ENCODE measurements at places on chromosomes 3 and 15.

GRCh38 chr15:58010983-58011382, 54.5 kb downstream of the ALDH1A2 start:
- no peak for DNase-seq

DNA sequence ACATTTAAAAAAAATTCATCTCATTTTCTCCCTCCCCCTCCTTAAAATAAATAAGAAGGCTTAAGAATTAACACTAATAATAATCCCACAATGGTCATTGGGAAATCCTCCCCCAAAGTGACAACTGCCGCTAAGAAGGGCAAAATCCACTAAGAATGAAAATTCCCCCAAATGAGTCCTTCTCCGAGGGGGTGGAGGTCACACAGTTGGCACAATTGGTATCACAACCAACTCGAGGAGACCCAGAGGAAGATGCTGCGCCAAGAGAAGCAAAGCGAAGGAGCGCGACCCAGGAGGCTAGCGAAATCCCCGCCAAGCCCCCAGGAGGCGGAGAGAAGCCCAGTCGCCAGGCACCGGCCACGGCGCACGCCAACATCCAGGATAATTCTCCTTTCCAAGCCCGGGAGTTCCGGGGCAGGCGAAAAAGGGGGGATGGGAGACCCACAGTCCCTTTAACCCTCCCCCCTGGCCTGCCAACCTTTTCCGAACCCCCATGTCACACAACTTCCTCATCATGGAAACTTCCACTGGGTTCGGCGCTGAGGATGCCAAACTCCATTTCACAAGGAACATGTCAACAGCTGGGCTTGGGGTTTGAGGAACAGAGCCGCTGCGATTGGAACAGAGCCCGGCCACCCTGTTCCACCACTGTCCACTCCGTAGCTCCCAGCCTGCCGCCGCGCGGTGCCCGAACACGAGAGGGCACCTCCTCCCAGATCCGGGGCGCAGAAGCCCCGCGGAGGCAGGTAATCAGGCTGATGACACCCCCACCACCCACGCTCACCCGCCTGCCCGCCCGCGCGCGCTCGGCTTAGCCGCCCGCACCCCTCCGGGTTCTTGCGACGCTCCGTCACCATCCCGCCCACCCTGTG, 668 bp downstream of the THRB start:
- DNase-seq, result no peak

DNA sequence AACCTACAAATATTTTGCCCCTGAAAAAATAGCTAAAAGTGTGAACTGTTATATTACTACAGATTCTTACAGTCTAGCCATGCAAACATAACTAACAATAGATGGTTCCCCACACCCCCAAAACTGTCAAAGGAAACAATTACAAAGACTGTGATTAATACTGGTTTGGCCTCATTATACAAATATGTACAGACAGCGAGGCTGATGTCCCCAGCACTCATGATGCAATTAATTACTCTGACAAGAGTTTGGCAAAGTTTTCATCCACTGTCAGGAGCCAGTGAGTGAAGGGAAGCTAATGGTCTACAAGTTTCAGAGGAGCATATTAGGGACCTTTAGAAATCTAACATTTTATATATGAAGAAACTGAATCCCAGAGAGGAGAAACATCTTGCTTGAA, 61.0 kb downstream of the HMG20A start:
- no peak for DNase-seq

GRCh38 chr3:186105543-186105942, 3.3 kb downstream of the ETV5 start:
- DNase-seq, result no peak

DNA sequence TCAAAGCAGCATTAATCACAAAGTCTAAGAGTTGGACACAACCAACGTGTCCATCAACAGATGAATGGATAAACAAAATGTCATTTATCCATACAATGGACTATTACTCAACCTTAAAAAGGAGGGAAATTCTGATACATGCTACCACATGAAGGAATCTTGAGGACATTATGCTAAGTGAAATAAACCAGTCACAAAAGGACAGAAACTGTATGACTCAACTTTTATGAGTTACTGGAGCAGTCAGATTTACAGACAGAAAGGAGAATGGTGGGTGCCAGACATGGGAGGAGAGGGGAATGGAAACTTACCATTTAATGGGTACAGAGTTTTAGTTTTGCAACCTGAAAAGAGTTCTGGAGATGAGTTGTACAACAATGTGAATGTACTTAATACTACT, 43.0 kb upstream of the SEC13 start:
- DNase-seq, result no peak

DNA sequence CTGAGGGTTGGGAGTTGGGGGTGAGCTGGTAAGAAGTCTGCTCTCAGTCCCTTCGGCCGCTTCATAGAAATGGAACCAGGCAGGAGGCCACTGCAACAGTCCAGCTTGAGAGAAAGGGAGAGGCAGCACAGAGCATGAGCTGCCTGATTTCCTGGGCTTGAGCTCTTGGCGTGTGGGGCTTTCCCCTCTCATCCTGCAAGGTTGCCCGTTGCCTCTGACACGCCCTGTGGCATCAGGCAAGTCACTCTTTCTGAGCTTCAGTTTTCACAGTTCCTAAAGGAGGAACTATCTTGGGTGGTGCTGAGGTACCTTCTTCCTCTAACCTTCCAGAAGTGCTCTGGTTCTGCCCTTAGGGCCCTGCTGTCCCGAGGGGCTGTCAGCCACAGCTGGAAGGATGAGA, 4.9 kb downstream of the MESP2 start:
- no peak for DNase-seq

- no peak for DNase-seq
Observed at GRCh38 chr15:90020021-90020735, 19.1 kb downstream of the ZNF710 start.

DNA sequence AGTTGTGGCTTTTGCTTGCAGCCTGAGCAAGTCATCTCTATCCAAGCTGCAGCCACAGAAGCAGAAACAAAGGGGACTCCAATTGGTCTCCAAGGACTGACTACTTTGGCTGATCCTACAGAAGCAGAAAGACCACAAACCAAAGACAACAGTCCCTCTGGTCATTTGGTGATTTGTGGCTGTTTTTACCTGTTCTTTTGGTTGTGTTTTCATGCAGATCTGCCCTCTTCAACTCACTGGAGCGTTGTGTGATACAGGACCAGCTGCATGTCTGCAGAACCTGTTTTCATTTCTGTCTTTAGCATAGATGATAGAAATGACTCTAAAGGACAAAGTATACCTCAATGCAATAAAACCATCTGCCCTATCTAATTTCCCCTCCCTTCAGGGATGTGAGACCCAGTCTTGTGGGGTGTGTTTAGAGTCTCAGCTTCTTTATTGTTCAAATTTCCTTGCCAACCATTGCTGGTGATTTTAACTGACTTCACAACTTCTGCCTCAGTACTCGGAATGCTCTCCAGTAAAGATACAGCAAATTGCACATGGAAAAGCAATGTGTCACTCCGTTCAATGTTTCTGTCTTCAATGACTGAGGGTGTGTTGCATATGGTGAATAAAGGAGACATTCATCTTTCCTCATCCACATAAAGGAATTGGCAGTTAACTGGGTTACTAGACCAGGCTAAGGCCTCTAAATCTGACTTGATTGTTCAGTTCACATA, 48.9 kb upstream of the SLC7A14 start:
- no peak for DNase-seq

- no peak for DNase-seq
Observed at GRCh38 chr3:86208772-86209171, 782.2 kb downstream of the VGLL3 start.

GRCh38 chr3:179981646-179982045, 55.1 kb downstream of the PEX5L start:
- no peak for DNase-seq
